Activated naive CD4-positive, alpha-beta T cell treated with anti-CD3 and anti-CD28 coated beads, Interleukin-2, amount 50 U/mL, for 72 hours (primary cell): ENCODE measurements at places on chromosomes 12 and 14.

DNA sequence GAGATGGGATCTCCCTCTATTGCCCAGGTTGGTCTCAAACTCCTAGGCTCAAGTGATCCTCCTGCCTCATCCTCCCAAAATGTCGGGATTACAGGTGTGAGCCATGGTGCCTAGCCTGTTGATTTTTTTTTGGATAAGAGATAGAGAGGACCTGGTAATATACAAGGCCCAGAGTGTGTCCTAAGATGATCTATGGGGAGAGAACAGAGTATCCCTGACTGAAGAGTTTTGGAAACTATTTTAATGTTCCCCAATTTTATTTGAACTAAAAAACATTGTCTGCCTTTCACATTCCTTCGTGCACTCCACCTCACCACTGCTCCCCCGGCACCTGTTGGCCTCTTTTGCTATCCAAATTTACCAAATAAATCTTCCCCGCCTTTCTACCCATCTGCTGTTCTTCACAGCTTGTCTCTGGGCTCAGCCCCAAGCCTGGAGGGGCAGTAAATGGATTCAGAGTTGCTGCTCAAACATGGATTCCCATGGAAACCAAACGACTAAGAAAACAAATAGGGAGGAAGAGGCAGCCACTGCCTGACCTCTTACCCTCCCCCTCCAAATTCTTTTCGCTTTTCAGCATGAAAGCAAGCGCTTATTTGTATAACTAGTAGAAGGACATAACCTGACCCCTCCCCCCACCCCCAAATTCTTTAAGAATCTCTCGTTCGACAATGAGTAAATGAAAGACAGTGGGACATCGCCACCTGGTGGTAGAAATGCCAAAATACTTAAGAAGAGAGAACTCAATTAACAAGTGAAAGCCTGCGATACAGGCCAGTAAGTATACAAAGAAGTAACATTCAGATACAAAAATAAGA, 22.6 kb downstream of the OR10G3 start:
- no peak for DNase-seq

- DNase-seq: no peak
Observed at GRCh38 chr14:79453276-79453675, 758.0 kb downstream of the DIO2 start.

- no peak for DNase-seq
Observed at GRCh38 chr12:120381752-120382419, 12.9 kb upstream of the MSI1 start.

GRCh38 chr14:88140874-88141273, 135.9 kb downstream of the GPR65 start:
- no peak for DNase-seq
